HFFc6 (cell line): ENCODE measurements at places on chromosomes 7 and 10. TPM values are rescaled to one million over a fixed set of nuclear protein-coding genes. Genes with fewer than 3 reads are reported as not detected.
A peak's percentile ranks its signal among the peaks of the same experiment; 100 is the strongest.

- H3K27ac ChIP-seq: no peak overlapping the region
- H3K36me3 ChIP-seq: peaks cover 13% of the 10 kb centered on the region
- no peak overlapping the region for H3K4me3 ChIP-seq
- DNase-seq: no peak
- no peaks in the 10 kb centered on the region for H3K4me1 ChIP-seq
Measured at GRCh38 chr7:4816419-4817080, 41.1 kb downstream of the AP5Z1 start.

DNA sequence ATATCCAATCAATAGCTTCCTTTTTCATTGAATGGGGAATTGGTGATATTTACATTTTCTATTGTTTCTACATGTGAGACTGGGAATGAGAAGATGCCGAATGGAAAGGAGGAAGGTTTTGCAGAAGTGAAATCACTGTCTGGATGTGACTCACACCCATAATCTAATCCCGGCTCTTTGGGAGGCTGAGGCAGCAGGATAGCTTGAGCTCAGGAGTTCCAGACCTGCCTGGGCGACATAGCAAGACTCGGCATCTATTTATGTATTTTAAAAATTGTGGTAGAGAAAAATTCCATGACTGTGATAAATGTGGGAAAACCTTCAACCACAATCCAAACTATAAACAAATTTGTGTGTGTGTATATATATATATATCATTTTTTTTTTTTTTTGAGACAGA, 10.9 kb upstream of the FIS1 start:
- H3K27ac ChIP-seq: no peak overlapping the region
- peaks cover 17% of the 10 kb centered on the region for H3K27me3 ChIP-seq
- no peak overlapping the region for H3K4me3 ChIP-seq
- H3K4me1 ChIP-seq: peaks cover 18% of the 10 kb centered on the region
- H3K36me3 ChIP-seq: peaks cover 7% of the 10 kb centered on the region

Gene NEURL1
- 0.32 to 0.67 TPM (median 0.45 TPM) in 3 replicates for total RNA-seq

GRCh38 chr10:31928549-31929260, at the start of gene ARHGAP12:
ARHGAP12 (minus strand) TSS chr10:31928831; CDS start chr10:31908855, 19,976 bp downstream.
- peaks cover 56% of the 10 kb centered on the region for H3K4me1 ChIP-seq
- H3K27ac ChIP-seq: peak within 1 kb of the TSS; percentile 92
- DNase-seq: peak; percentile 72
- H3K27me3 ChIP-seq: no peaks in the 10 kb centered on the region; the same call in 1 of the 2 replicates
- H3K4me3 ChIP-seq: peak within 1 kb of the TSS; percentile 92
- H3K36me3 ChIP-seq: no peaks in the 10 kb centered on the region

- no peak overlapping the region for H3K27ac ChIP-seq
- no peak for DNase-seq
- H3K4me1 ChIP-seq: no peaks in the 10 kb centered on the region
- H3K36me3 ChIP-seq: no peaks in the 10 kb centered on the region
- H3K27me3 ChIP-seq: no peaks in the 10 kb centered on the region
Measured at GRCh38 chr7:119197172-119197876, 972.8 kb downstream of the ANKRD7 start.

GRCh38 chr7:77428777-77429231, 12.7 kb upstream of the GSAP start:
- no peaks in the 10 kb centered on the region for H3K36me3 ChIP-seq
- H3K4me3 ChIP-seq: no peak overlapping the region
- H3K27ac ChIP-seq: peak overlapping the region; percentile 90
- peaks cover 52% of the 10 kb centered on the region for H3K4me1 ChIP-seq
- no peaks in the 10 kb centered on the region for H3K27me3 ChIP-seq
- no peak for DNase-seq

GRCh38 chr7:69430384-69431021, 167.8 kb upstream of the AUTS2 start:
- no peaks in the 10 kb centered on the region; the same call in 1 of the 2 replicates for H3K36me3 ChIP-seq
- no peaks in the 10 kb centered on the region for H3K27me3 ChIP-seq
- DNase-seq: no peak
- no peak overlapping the region for H3K4me3 ChIP-seq
- no peak overlapping the region for H3K27ac ChIP-seq

- H3K4me1 ChIP-seq: no peaks in the 10 kb centered on the region
- H3K27me3 ChIP-seq: peaks cover 11% of the 10 kb centered on the region; the same call in 1 of the 2 replicates
- DNase-seq: no peak
- no peak overlapping the region for H3K27ac ChIP-seq
- no peak overlapping the region for H3K4me3 ChIP-seq
- H3K36me3 ChIP-seq: no peaks in the 10 kb centered on the region
Measured at GRCh38 chr7:132286836-132287235, 289.4 kb downstream of the PLXNA4 start.

DNA sequence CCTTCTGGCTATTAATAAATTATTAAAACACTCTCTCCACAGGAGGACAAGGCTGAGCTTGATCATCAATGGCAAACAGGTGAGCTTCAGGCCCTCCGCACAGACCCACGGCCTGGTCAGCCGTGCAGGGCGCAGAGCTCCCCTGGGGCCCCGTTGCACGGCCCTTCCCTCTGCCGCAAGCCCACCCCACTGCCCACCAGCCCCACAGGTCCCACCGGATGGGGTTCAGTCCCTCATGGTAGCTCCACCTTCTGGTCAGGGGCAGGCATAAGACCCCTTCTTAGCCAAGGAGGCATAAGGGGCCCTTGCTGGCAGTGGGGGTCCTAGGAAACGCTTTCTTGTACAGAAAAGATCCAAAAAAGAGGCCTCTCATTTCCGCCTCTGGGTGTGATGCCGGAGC, 84.6 kb downstream of the MAD1L1 start:
- no peaks in the 10 kb centered on the region; the same call in none of the 2 replicates for H3K27me3 ChIP-seq
- no peak overlapping the region for H3K4me3 ChIP-seq
- H3K36me3 ChIP-seq: peaks cover 9% of the 10 kb centered on the region
- H3K4me1 ChIP-seq: no peaks in the 10 kb centered on the region; the same call in 1 of the 2 replicates

DNA sequence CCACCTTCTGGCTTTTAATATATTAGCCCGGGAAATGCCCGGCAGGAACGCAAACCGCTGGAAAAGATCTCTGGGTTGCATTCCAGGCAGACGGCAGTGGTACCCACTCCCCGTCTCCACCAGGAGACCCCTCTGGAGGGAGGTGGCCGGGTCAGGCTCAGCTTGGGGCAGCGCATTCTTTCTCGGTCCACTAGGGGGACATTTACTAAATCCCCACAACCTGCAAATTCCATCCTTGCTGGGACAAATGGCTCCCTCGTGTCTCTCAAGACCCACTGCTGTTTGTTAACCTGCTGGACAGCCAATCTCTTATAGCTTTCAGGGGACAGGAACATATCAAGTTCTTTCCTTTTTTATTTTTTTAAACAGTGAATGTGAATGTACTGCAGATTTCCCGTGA, 45.8 kb upstream of the CARD11 start:
- no peak for DNase-seq
- H3K4me3 ChIP-seq: no peak overlapping the region
- H3K27ac ChIP-seq: no peak overlapping the region
- H3K27me3 ChIP-seq: peaks cover 3% of the 10 kb centered on the region; the same call in 1 of the 2 replicates
- H3K4me1 ChIP-seq: no peaks in the 10 kb centered on the region

DNA sequence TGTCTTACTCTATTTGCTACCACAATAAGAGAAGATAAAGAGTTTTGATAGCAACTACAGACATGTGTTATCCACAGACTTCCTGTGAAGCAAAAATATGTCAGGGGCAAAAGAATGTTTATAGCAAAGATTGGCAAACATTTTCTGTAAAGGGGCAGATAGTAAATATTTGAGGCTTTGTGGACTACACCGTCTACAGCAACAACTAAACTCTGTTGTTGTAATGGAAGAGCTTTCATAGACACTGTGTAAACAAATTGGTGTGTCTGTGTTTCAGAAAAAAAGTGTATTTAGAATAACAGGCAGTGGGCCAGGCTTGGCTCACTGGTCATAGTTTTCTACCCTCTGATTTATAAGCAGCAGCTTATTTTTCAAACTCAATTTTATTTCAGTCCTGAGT, 521.4 kb downstream of the ANKRD7 start:
- H3K36me3 ChIP-seq: no peaks in the 10 kb centered on the region
- H3K27ac ChIP-seq: no peak overlapping the region
- no peak overlapping the region for H3K4me3 ChIP-seq
- DNase-seq: no peak
- no peaks in the 10 kb centered on the region; the same call in 1 of the 2 replicates for H3K27me3 ChIP-seq

GRCh38 chr10:28631896-28632583, 45.3 kb upstream of the BAMBI start:
- DNase-seq: no peak
- H3K4me1 ChIP-seq: peaks cover 16% of the 10 kb centered on the region
- no peaks in the 10 kb centered on the region for H3K36me3 ChIP-seq
- H3K27me3 ChIP-seq: peaks cover 22% of the 10 kb centered on the region
- no peak overlapping the region for H3K27ac ChIP-seq

DNA sequence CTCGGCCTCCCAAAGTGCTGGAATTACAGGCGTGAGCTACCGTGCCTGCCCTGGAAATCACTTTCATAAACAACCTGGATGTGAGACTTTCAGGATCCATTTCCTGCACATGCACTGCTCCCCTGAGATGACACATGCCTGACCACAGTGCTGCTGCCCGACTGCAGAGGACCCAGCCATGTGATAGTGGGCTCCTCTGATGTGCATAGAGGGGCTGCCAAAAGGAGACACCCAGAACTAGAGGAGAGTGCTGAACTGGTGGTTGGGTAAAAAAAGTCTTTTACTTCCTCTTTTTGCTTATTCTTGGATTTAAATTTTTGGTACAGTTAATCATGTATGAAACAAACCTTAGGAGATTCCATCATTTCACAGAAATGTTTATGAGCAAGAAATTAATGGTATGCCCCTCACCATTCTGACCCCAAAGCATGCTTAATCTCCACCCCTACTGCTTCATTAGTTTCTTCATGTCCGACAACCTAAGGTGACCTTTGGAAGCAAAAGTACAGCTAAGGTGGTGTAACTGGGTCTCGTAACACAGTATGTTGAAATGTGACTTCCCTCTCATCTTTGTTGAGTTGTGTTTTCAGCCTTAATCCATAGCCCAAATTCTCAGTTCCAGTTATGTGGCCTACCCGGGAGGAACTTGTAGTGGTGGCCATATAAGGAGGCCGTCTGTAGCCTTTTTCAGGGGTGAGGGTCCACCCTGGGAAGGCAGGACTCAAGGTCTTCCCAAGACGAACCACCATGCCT, 111.1 kb downstream of the RNF216 start:
- H3K4me1 ChIP-seq: peaks cover 23% of the 10 kb centered on the region
- H3K27me3 ChIP-seq: no peaks in the 10 kb centered on the region
- peak overlapping the region; percentile 36; the same call in 1 of the 2 replicates for H3K27ac ChIP-seq
- no peak overlapping the region for H3K4me3 ChIP-seq
- H3K36me3 ChIP-seq: no peaks in the 10 kb centered on the region

- no peak for DNase-seq
- no peaks in the 10 kb centered on the region for H3K4me1 ChIP-seq
- H3K27me3 ChIP-seq: no peaks in the 10 kb centered on the region
- no peak overlapping the region for H3K27ac ChIP-seq
- no peak overlapping the region for H3K4me3 ChIP-seq
Measured at GRCh38 chr7:12322284-12322902, 81.3 kb downstream of the VWDE start.

DNA sequence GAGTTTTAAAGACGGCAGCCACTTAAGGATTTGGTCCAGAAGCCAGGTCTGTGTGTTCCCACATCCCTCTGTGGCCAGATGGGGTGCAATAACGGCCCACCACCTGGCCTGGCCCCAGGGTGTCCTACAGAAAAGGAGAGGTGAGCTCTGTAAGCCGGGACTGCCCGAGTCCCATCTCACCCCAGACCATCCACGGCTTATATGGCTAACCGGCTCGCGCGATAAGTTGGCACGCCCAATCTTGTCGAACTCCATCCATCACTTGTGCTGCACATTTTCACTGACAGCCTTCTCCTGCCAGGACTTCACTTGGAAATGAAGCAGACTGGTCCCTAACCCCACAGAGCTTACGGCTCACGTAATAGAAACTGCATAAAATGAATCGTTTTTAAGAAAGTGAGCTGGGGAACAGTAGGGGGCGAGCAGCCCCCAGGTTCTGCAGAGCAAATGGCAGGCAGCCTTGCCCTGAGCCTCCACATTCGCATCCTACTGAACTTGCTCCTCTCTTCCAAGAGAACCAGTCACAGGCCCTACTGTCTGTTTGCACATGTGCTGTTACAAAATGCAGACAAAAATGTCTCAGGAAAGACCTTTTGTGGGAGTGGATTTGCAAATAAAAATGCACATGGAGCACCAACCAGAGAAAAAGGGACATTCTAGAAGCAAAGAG, 98.2 kb downstream of the TNS3 start:
- peak overlapping the region; percentile 96; the same call in 1 of the 2 replicates for H3K27ac ChIP-seq
- H3K36me3 ChIP-seq: no peaks in the 10 kb centered on the region; the same call in 1 of the 2 replicates
- DNase-seq: no peak
- H3K27me3 ChIP-seq: no peaks in the 10 kb centered on the region; the same call in 1 of the 2 replicates

DNA sequence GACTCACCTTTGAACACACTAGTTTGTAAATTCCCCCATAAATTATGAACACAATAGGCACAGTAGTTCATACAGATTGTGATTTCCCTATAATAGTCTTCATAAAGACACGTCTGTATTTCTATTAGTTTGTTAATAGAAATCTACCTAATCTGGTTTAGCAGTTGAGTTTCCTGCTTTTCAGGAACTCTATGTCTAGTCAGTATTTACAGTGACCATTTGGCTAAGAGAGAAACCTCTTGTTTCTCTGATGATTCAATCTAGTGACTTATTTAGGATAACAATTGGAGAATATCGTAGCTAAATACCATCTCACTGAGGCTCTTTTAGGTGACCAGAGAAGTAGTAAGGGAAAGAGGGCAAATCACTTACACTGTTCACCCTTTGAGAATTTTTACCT, 5.9 kb upstream of the HERPUD2 start:
- DNase-seq: no peak
- no peak overlapping the region for H3K4me3 ChIP-seq
- H3K27me3 ChIP-seq: no peaks in the 10 kb centered on the region
- no peak overlapping the region for H3K27ac ChIP-seq
- peaks cover 45% of the 10 kb centered on the region for H3K4me1 ChIP-seq

GRCh38 chr7:72219500-72219899, 192.6 kb downstream of the CALN1 start:
- DNase-seq: no peak
- no peak overlapping the region for H3K4me3 ChIP-seq
- H3K4me1 ChIP-seq: no peaks in the 10 kb centered on the region
- no peaks in the 10 kb centered on the region for H3K27me3 ChIP-seq

DNA sequence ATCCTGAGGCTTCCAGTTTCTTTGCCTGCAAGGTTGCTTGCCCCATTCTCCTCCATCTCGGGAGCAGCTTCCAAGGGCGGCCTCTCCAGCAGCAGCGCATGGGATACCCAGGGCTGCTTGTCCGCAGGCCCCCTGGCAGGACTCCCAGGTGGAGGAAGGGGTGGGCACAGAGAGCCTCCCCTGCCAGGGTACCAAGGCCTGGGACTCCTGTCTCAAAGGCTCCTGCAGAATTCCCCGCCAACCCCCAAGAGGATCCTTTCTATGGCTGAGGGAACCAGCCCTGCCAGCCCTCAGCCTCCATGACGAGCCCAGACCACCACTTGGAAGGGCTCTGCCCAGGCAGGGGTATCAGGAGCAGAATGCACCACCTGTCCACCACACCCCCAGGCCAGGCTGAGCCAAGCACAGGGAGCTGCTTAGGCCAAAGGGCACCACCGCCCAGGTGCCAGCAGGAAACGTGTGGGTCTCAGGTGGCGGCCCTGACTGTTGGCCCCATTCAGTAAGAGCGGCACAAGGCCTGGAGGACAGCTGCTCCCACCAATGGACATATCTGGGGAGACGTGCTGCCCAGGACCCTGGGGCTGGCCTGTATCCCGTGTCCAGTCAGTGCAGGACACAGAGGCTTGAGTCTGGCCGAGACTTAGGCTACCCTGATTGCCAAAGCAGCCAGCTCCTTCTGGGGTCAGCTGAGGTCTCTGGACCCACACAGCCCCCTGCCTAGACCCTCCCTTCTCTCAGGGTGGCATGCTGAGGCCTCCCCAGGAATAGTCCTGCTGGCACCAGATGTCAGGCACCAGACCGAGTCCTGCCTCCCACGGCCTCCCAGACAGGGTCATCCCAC, 33.8 kb upstream of the INPP5A start:
- H3K4me3 ChIP-seq: no peak overlapping the region
- H3K27ac ChIP-seq: no peak overlapping the region
- no peak for DNase-seq
- H3K27me3 ChIP-seq: peaks cover 19% of the 10 kb centered on the region

Gene WDR37
- total RNA-seq: 17.4 to 19.4 TPM (median 18.8 TPM) in 3 replicates
